Panc1 (cell line): ENCODE measurements at places on chromosomes 5 and 9. TPM values are rescaled to one million over a fixed set of nuclear protein-coding genes. Genes with fewer than 3 reads are reported as not detected.
A peak's percentile ranks its signal among the peaks of the same experiment; 100 is the strongest.

Gene CFAP157
- total RNA-seq: not detected

Gene GRIN3A
- total RNA-seq: 0.03 TPM

Gene NMUR2
- total RNA-seq: not detected

Gene SH2D3C
- 0.49 TPM for total RNA-seq

Gene MCTP1
- total RNA-seq: 39.8 TPM

Gene PCDHGA12
- total RNA-seq: 0.21 TPM

Gene FOXD4
- 0.23 TPM for total RNA-seq

Gene HRH2
- total RNA-seq: 0.33 TPM

Gene PCDHA12
- total RNA-seq: 10.0 TPM

Gene GNA14
- total RNA-seq: 0.15 TPM

Gene AFAP1L1
- 15.2 TPM for total RNA-seq

Gene PMPCA
- total RNA-seq: 60.9 TPM

DNA sequence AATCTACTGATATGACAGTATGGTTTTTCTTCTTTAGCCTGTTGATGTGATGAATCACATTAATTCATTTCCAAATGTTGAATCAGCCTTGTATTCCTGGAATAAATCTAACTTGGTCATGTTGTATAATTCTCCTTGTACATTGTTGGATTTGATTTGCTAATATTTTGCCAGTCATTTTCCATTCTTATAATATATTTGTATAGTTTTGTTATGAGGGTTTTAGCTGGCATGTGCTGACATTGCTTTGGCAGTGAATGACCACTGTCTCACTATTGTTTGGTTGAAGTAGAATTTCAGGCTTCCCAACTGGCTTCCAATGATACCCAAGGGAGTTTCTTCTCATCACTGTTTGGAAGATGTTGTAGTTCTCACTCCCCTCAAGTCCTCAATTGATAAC, 983.0 kb upstream of the PTPRD start:
- DNase-seq: no peak
- no peaks in the 10 kb centered on the region for H3K4me1 ChIP-seq
- no peak overlapping the region for H3K27ac ChIP-seq
- no peaks in the 10 kb centered on the region for H3K36me3 ChIP-seq

- H3K27me3 ChIP-seq: peaks cover 2% of the 10 kb centered on the region; the same call in 1 of the 2 replicates
- no peaks in the 10 kb centered on the region for H3K4me1 ChIP-seq
Measured at GRCh38 chr5:72477176-72477575, 30.0 kb downstream of the ZNF366 start.

GRCh38 chr9:80144856-80145255, 573.1 kb downstream of the TLE4 start:
- DNase-seq: no peak
- H3K4me3 ChIP-seq: no peak overlapping the region
- no peaks in the 10 kb centered on the region for H3K4me1 ChIP-seq
- no peaks in the 10 kb centered on the region for H3K36me3 ChIP-seq
- H3K27me3 ChIP-seq: no peaks in the 10 kb centered on the region

- H3K4me1 ChIP-seq: no peaks in the 10 kb centered on the region
- H3K4me3 ChIP-seq: no peak overlapping the region
- H3K27me3 ChIP-seq: no peaks in the 10 kb centered on the region
- no peak overlapping the region for H3K27ac ChIP-seq
- peak; percentile 5 for DNase-seq
- H3K36me3 ChIP-seq: no peaks in the 10 kb centered on the region
Measured at GRCh38 chr5:61933787-61934626, 372.0 kb upstream of the KIF2A start.

GRCh38 chr5:171421331-171422262, 2.1 kb downstream of the FGF18 start:
- DNase-seq: no peak
- peaks cover 19% of the 10 kb centered on the region for H3K4me1 ChIP-seq
- no peak overlapping the region for H3K27ac ChIP-seq
- H3K4me3 ChIP-seq: no peak overlapping the region

- H3K27me3 ChIP-seq: no peaks in the 10 kb centered on the region
- no peaks in the 10 kb centered on the region for H3K36me3 ChIP-seq
- H3K4me3 ChIP-seq: no peak overlapping the region
- DNase-seq: no peak
Measured at GRCh38 chr5:107813559-107813958, 142.8 kb upstream of the EFNA5 start.

DNA sequence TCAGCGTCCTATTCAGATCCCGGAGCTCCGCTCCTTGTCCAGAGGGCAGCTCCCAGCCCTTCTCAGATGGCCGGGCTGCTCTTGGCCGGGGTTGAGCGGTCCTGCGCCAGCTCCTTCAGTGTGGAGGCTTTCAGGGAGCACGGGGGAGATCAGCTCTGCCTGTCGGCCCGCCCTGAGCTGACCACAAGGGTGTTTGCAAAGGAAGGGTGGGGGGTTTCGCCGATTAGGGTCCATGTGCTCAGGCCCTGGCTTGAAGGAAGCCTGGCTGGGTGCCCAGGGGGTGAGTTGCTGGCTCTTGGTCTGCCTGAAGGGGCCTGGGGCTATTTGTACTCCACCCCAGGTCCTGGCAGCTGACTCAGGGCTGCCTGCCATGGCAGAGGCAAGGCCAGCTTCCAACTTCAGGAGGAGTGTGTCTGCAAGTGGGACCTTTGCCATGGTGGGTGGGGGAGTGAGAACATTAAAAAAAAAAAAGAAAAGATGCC, 250.1 kb upstream of the KLF4 start:
- no peaks in the 10 kb centered on the region for H3K27me3 ChIP-seq
- no peak overlapping the region for H3K27ac ChIP-seq
- H3K4me1 ChIP-seq: no peaks in the 10 kb centered on the region
- H3K36me3 ChIP-seq: no peaks in the 10 kb centered on the region

DNA sequence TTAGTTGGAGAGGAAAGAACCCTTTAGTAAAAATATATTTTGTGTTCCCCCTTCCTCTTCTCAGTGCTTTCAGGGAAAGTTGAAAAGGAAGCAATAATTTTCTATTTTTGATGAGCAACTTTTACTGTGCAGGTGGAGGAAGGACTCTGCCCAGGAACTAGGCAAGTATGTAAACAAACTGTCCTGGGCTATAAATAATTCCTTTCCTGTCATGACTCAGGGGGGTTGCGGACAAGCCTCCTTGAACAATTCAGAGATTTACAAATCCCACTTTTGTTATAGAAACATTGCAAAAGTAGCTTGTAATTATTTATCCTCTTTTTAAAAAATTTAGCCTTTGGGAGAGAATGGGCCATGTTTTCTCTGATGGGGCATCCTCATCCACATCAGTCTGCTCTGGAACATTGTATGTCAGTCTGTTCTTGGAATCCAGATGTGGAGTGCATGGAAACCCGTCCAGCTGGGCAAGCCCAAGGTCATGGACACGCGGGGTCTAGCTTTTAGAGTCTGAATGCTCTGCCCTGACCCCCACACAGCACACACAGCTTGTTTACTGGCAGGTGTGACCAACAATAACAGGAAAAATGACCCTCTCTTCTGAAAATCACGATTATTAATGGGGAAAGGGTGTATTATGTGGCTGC, 127.6 kb downstream of the GADD45G start:
- no peak overlapping the region for H3K4me3 ChIP-seq
- no peaks in the 10 kb centered on the region for H3K27me3 ChIP-seq
- DNase-seq: no peak
- no peak overlapping the region for H3K27ac ChIP-seq
- H3K36me3 ChIP-seq: no peaks in the 10 kb centered on the region

- H3K27ac ChIP-seq: 0 out of 2 replicates have a peak overlapping the region, but pooled peaks have one; percentile 5
- H3K4me1 ChIP-seq: peaks cover 71% of the 10 kb centered on the region
- no peak for DNase-seq
- no peak overlapping the region for H3K4me3 ChIP-seq
Measured at GRCh38 chr5:142815469-142815868, 45.3 kb downstream of the ARHGAP26 start.

DNA sequence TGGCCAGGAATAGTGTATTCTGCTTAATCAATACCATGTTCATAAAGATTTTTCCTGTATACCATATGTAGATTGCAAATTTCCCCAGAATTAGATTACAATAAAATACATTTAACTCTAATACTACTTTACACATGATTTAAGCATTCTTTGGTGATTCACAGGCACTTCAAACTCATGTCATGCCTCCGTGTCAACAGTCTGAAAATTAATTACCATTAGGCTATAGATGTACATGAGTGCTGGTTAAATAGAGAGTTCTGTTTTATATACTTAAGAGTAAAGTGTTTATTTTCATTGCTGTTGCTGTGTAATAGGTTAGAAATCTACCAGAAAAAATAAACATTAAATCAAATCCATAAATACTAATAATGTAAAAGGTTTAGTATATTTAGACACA, 159.8 kb downstream of the ZSWIM6 start:
- no peak for DNase-seq
- H3K27ac ChIP-seq: no peak overlapping the region
- no peaks in the 10 kb centered on the region for H3K27me3 ChIP-seq

- no peak for DNase-seq
- H3K4me3 ChIP-seq: no peak overlapping the region
- peaks cover 2% of the 10 kb centered on the region; the same call in 1 of the 2 replicates for H3K4me1 ChIP-seq
- no peaks in the 10 kb centered on the region; the same call in 1 of the 2 replicates for H3K27me3 ChIP-seq
Measured at GRCh38 chr5:74112372-74113195, 486.6 kb downstream of the ARHGEF28 start.

DNA sequence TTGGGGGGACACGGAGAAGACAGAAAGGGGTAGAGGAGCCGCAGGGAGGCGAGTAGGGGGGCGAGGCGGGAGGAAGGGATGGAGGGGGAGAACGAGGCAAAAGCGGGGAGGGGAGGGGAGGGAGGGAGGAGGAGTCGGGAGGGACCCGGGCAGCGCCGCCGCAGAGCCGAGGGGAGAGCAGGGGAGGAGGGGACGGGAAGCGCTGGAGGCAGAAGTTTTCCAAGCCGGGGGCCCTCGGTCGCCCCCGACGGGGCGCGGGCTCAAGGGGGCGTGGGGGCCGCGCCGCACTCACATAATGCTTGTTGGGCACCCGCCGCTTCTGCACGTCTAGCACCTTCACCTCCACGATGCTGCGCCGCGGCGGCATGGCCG, 353 bp downstream of the SH3PXD2B start:
- no peak for DNase-seq
- H3K4me1 ChIP-seq: peaks cover 44% of the 10 kb centered on the region
- H3K36me3 ChIP-seq: no peaks in the 10 kb centered on the region; the same call in 1 of the 2 replicates
- H3K4me3 ChIP-seq: peak overlapping the region; percentile 84
- no peaks in the 10 kb centered on the region for H3K27me3 ChIP-seq

DNA sequence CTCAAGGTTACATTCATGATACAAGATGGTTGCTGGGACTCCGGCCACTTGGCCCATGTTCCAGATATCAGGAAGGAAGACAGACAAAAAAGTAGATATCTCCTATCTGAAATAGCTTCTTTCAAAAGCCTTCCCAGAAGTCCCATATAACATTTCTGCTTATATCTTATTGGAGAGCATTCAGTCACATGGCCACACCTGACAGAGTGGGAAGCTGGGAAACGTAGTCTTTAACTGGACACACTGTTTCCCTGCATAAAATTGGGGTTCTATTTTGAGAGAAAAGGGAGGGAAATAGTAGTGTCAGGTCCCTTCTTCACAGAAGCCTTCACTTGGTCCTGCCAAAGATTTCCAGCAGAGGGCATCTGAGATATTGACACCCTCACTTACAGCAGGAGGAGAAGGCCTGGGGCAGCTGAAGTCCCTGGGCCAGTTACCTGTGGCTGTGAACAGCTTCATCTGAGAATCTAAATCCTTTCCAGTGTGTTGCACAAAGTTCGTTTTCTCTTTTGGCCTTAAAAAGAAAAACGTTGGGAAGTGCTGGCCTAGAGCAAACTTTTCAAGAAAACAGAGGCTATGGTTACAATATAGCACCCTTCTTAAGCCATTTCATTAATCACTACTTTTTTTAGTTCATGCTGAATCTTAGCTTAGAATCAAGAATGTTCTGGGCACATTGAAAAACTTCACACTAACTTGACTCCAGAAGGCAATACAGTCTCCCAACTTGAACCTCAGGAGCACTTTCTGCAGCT, 33.5 kb downstream of the SPEF2 start:
- DNase-seq: peak; percentile 7
- H3K27me3 ChIP-seq: no peaks in the 10 kb centered on the region
- no peaks in the 10 kb centered on the region for H3K4me1 ChIP-seq
- H3K36me3 ChIP-seq: no peaks in the 10 kb centered on the region

- no peaks in the 10 kb centered on the region for H3K4me1 ChIP-seq
- H3K4me3 ChIP-seq: no peak overlapping the region
- DNase-seq: no peak
Measured at GRCh38 chr5:932151-932627, 39.5 kb downstream of the TRIP13 start.

GRCh38 chr9:126338945-126339344, 12.3 kb downstream of the MVB12B start:
- H3K4me1 ChIP-seq: no peaks in the 10 kb centered on the region; the same call in 1 of the 2 replicates
- no peak for DNase-seq
- no peaks in the 10 kb centered on the region for H3K27me3 ChIP-seq
- H3K36me3 ChIP-seq: no peaks in the 10 kb centered on the region
- no peak overlapping the region for H3K27ac ChIP-seq

- peak overlapping the region; percentile 87 for H3K27ac ChIP-seq
- DNase-seq: no peak
- H3K36me3 ChIP-seq: no peaks in the 10 kb centered on the region
- no peaks in the 10 kb centered on the region for H3K27me3 ChIP-seq
- peaks cover 41% of the 10 kb centered on the region for H3K4me1 ChIP-seq
Measured at GRCh38 chr9:94807556-94807955, 81.1 kb downstream of the AOPEP start.

DNA sequence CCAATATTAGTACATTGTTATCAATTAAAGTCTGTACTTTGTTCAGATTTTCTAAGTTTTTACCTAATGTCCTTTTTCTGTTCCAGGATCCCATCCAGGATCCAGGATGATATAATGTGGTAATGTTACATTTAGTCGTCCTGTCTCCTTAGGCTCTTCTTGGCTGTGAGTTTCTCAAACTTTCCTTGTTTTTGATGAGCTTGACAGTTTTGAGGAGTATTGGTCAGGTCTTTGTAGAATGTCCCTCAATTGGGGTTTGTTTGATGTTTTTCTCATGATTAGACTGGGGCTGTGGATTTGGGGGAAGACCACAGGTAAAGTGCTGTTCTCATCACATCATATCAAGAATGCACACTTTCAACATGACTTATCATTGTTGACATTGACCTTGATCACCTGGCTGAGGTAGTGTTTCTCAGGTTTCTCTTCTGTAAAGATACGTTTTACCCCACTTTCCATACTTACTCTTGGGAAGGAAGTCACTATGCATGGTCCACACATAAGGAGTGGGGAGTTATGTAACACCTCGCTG, 9.6 kb downstream of the NDFIP1 start:
- no peak overlapping the region for H3K4me3 ChIP-seq
- H3K27ac ChIP-seq: no peak overlapping the region
- H3K27me3 ChIP-seq: no peaks in the 10 kb centered on the region
- H3K4me1 ChIP-seq: no peaks in the 10 kb centered on the region
- DNase-seq: no peak

- H3K36me3 ChIP-seq: no peaks in the 10 kb centered on the region
- no peak overlapping the region for H3K4me3 ChIP-seq
- DNase-seq: no peak
- no peak overlapping the region for H3K27ac ChIP-seq
- H3K4me1 ChIP-seq: no peaks in the 10 kb centered on the region
Measured at GRCh38 chr9:99264070-99264680, 42.1 kb downstream of the SEC61B start.
